ENCODE measurements at places on chromosomes 5 and 9. TPM values are rescaled to one million over a fixed set of nuclear protein-coding genes. Genes with fewer than 3 reads are reported as not detected.

- no peak for DNase-seq
Observed at GRCh38 chr9:14633148-14633547, 60.1 kb downstream of the ZDHHC21 start.

DNA sequence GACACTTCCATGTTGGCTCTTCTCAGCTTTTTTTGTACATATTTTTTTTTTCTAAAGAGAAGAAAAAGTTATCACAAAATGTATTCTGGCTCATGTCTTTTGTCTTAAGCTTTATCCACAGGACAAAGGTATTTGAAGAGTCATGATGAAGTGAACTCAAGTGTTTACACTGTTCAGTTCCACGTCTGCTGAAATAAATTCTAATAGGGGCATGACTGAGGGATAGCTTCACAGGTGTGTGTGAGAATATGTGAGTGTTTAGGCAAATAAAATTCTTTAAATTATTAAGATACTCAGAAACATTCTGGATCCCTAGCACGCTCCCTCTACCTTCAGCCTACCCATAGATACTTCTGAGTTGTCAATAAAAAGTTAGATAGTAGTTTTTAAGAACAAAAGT, 59.8 kb downstream of the BAAT start:
- DNase-seq: no peak

DNA sequence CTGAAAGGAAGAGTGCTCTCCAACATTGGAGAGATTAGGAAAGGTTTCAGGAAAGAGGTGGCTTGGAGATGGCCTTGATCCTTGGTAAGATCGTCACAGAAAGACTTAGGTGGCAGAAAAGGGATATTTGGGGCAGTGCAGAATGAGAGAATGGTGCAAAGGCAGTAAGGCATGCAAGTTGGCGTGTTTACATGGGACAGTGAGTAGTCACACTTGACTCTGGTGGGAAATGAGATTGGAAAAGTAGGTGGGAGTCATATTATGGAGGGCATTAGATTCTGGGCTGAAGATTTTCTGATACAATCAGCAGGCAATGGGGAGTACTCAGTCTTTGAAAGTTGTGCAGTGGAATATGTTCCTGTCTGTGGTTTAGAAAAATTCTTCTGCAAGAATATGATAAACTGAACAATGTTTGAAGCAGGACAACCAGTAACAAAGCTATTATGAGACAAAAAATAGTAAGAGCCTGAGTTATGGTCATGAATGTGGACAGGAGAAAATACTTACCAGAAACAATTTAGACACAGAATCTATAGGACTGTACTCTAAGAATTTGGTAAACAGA, 76.2 kb upstream of the ANKRD55 start:
- DNase-seq: no peak

DNA sequence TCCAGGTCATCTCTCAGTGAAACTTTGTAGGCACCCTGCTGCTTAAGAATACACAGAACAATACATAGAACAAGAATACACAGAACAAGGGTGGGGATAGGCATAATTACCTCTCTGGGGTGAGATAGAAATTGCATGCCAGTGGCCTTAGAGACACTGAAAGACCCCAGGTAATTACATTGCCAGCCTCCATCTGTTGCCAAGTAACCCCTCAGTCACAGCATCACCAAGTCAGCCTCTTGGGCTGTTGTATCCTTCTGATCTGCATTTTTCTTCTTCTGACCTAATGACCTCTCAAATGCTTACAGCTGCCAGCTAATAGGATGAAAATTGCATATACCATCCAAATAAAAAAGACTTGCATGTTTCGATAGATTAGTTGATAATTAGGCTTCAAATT, 167.7 kb downstream of the GRIA1 start:
- no peak for DNase-seq

GRCh38 chr9:131739133-131739958, 530 bp downstream of the RAPGEF1 start:
- DNase-seq: no peak

GRCh38 chr9:115587310-115587709, 469.4 kb upstream of the TNC start:
- no peak for DNase-seq

DNA sequence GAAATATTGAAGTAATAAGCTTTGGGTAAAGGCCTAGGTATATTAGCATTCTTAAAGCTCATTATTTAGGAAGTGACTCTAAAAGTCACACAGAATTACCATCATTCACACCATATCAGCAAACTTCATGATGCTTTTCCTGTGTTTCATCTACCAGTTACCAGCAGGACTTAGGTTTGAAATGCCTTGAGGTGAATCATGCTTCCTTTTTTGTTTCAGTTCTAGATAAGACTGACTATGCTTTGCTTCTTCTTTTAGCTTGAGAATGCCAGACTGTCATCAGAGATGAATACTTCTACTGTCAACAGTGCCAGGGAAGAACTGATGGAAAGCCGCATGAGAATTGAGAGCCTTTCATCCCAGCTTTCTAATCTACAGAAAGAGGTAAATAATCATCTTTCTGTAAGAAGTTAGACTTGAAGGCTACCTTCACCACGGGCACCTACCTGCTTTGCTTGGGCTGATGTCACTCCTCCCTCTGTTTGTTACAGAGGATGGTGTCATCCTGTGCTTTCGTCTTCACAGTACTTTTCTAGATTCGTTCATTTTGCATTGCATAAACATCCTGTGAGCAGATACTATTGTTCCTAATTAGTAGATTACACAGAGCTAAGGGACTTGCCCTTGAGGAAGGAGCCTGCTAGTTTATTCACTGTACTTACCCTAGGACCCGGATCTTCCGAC, 34.7 kb downstream of the LMNB1 start:
- DNase-seq: peak; percentile 50

- peak; percentile 73 for DNase-seq
Observed at GRCh38 chr9:26779062-26779461, 113.5 kb downstream of the CAAP1 start.

DNA sequence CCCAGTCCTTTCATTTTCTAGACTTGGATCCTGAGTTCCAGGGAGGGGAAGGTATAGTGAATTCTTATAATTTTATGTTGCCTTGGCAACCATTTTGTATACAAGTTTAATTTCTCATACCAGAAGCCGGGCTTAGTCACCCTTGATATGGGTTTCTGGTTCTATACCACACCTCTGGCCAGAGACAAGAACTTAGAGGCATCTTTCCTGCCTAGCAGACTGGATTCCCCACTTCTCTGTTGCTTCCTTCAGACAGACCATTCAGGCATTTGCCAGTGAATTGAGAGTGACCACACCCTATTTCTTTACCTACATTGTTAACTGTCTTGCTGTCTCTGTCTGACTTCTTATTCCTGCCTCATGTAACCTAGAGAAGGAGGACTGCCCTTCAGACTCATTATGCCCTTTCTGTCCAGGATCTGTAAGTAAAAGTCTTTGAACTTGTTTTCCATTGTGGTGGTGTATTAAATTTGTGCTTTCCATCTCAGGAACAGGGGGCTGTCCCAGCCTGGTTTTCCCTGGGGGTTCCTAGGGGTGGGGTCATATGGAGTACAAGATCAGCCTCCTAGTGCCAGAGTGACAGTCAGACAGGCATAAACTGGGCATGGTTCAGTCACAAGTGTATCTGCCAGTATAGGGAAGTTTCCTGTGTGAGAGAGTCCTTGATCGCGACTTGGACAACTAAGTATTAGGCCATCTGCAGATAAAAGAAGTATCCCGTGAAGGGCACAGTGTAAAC, 27.4 kb downstream of the TNFSF8 start:
- DNase-seq: no peak

DNA sequence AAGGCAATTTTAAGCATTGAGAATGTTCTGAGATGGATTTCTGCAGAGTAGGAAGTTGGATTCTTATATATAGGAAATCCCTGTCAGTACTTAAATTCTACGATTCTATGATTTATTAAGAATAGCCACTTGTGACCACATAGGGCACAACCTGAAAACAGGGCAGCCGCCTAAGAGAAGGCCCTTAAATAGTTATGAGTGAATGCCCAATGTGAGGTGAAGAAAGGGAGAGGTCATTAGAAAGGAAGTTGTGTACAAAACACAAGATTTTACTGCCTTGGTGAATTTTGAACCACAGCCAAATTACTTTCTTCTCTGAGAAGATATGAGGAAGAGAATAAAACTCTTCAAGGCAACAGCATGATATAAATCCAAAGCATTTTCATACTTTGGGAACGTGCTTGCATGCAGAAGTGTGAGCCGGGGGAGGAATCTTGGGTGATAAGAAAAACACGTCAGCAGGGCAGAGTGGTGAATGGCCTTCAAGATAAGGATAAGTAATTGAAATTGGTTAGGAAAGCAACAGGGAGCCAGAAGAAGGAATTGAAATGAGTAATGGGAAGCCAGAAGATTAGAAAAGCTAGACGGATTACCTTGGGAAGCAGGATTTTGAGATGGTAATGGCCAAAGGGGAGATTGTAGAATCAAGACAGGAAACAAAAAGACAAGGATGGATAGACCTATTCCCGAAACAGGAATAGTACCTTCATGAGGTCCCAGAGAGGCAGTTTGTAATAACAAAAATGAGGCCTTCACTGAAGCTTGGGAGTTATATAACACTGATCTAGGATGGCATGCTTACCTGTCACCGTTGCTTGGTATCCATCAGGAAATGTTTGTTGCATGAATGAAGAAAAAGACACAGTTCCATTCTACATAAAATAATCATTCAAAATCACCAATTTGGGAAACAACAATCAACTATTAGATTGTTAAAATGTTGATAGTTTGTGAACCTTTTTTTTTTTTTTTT, 244.3 kb downstream of the PDE4D start:
- DNase-seq: no peak

- DNase-seq: no peak
Observed at GRCh38 chr9:27645161-27645840, 72.0 kb upstream of the C9orf72 start.

DNA sequence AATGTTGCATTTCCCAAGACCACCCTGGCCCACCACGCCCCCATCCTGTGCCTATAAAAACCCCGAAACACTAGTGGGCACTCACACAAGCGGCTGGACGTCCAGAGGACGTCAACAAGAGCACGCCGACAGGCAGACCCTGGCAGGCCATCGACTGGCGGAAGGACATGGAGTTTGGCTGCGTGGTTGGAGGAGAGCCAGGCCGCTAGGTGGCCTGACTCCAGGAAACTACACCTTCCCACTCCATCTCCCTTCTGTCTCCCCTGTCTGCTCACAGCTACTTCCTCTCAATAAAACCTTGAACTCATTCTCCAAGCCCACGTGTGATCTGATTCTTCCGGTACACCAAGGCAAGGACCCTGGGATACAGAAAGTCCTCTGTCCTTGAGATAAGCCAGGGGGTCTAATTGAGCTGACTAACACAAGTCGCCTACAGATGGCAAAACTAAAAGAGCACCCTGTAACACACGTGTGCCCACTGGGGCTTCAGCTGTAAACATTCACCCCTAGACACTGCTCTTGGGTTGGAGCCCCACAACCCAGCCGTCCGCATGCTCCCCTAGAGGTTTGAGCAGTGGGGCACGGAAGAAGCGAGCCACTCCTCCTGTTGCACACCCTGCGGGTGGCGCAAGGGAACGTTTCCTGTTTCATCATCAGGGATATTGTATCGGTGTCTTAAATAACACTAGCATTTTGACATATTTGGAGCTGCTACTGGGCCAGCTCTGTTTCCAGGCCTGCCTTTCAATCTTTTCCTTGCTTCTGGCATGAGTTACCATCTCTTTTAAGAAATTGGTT, 54.5 kb upstream of the TAF11L2 start:
- DNase-seq: no peak

DNA sequence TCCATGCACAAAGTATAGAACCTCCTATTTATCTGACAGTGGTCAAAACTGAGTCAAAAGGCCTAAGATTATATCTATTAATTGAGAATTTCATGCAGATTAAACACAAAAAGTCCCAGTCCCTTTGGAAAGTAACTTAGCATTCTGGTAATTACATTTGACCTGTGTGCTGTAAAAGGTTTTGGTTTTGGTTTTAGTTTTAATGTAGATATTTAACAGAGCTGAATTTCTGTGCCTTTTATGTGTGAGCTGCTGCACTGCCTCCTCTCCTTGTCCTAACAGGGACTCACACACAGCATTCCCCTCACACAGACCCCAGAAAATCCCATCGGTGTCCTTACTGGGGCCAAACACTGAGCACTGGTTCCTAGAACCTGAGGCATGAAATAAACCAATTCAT, 31.0 kb upstream of the FSD1L start:
- no peak for DNase-seq

GRCh38 chr9:95055851-95056551, 261.5 kb downstream of the FANCC start:
- DNase-seq: no peak

- no peak for DNase-seq
Observed at GRCh38 chr9:82363682-82364081, 375.1 kb downstream of the SPATA31D1 start.

DNA sequence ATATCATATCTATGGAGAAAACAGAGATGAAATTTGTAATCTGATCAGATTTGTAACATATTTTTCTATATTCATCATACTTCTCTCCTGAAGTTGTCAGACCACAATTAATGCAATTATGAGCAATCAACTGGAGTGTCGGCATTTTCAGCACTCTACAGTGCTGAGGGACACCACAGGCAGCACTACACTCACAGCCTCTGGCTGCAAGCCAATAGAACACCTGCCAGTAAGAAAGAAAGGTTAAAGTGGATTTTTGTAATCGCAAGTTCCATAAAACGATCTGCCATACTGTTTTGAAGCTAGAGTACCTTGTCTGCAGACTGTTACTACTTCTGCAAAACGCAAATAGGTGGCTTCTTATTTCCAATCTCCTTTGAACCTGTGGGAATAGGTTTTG, 147.6 kb downstream of the ADAMTS6 start:
- DNase-seq: no peak

- peak; percentile 90 for DNase-seq
Observed at GRCh38 chr5:150143350-150144245, 12.0 kb downstream of the PDGFRB start.

- no peak for DNase-seq
Observed at GRCh38 chr9:69674716-69675438, 2.7 kb upstream of the APBA1 start.

- peak; percentile 49 for DNase-seq
Observed at GRCh38 chr9:75265525-75265972, 177.2 kb downstream of the OSTF1 start.

DNA sequence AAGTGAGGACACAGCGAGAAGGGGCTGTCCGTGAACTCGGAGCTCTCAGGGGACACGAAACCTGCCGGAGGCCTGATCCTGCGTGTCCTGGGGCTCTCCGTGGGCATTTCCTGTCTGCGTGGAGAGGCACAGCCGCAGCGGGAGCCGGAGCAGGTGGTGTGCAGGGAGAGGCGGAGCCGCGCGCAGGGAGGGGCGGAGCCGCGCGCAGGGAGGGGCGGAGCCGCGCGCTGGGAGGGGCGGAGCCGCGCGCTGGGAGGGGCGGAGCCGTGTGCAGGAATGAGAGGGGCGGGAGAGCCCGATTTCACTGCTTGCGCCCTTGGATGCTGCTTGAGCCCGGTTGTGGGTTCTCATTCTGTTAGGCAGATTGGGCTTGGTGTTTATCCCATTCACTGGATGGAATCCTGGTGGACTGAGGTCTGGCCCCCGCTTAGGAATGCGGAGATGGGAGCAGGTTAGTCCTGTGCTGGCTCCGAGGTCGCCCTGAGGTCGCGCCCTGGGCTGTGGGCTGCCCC, 26.7 kb downstream of the NDUFS6 start:
- DNase-seq: no peak

The EQTN gene
- not detected for total RNA-seq

The GAS1 gene
- total RNA-seq: 5.0 TPM

The C8G gene
- not detected for total RNA-seq

The SLC36A1 gene
- total RNA-seq: 9.6 TPM

The MEGF10 gene
- 0.02 TPM for total RNA-seq

The TMEM174 gene
- not detected for total RNA-seq

The ADRA1B gene
- 0.17 TPM for total RNA-seq

The CENPH gene
- total RNA-seq: 39.1 TPM
